ENCODE measurements at places on chromosomes 7 and 10. TPM values are rescaled to one million over a fixed set of nuclear protein-coding genes. Genes with fewer than 3 reads are reported as not detected.
A peak's percentile ranks its signal among the peaks of the same experiment; 100 is the strongest.

- DNase-seq: no peak
- no peaks in the 10 kb centered on the region for H3K27me3 ChIP-seq
- H3K36me3 ChIP-seq: peaks cover 20% of the 10 kb centered on the region
- no peaks in the 10 kb centered on the region for H3K4me1 ChIP-seq
- no peak overlapping the region for H3K4me3 ChIP-seq
These were observed 7.9 kb downstream of the POLR1F start for GRCh38 chr7:19700936-19701335.

- H3K27ac ChIP-seq: no peak overlapping the region
- H3K27me3 ChIP-seq: no peaks in the 10 kb centered on the region
- no peaks in the 10 kb centered on the region for H3K36me3 ChIP-seq
- no peak overlapping the region for H3K4me3 ChIP-seq
- no peak for DNase-seq
These were observed 103.5 kb downstream of the RPS24 start for GRCh38 chr10:78137147-78137546.

Gene PLPP4
- total RNA-seq: not detected

Gene AGR3
- not detected for total RNA-seq

DNA sequence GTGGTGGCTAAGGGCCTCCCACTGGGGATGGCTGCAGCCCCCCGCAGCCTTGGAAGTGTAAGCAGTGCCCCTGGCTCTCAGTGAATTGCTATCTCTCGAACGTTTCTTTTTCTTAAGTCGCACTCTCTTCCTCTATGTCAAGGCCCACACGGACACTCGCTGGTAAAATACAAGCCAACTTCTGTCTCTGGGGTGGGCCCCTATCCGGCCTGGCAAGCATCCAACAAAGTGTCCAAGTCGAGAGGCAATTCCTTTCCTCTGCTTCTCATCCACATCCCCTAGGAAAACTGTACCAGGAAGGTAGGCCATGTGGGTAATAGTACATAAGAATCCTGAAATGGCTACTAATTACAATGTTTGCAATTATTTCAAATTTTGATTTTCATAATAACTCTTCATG, 194.9 kb upstream of the MGMT start:
- H3K27ac ChIP-seq: no peak overlapping the region
- no peak for DNase-seq
- H3K4me3 ChIP-seq: no peak overlapping the region
- H3K4me1 ChIP-seq: no peaks in the 10 kb centered on the region
- H3K36me3 ChIP-seq: no peaks in the 10 kb centered on the region
- H3K27me3 ChIP-seq: no peaks in the 10 kb centered on the region

Gene VWA2
- total RNA-seq: not detected

Gene EGR2
- total RNA-seq: 3.2 TPM

GRCh38 chr10:48700071-48700470, 15.4 kb downstream of the WDFY4 start:
- H3K4me1 ChIP-seq: no peaks in the 10 kb centered on the region
- no peaks in the 10 kb centered on the region for H3K36me3 ChIP-seq
- H3K4me3 ChIP-seq: no peak overlapping the region
- no peaks in the 10 kb centered on the region for H3K27me3 ChIP-seq
- no peak for DNase-seq

DNA sequence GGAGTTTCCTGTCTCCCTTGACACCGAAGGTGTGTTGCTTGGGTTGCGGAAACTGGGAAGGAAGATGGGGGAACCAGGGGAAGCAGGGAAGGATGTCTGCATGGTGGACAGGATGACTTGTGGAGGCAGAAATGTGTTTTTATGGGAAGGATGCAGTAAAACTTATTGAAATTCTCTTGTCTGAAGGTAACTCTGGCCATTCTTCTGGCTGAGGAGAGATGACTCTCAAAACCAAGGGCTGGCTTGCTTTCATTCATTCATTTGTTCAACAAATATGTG, 1.5 kb downstream of the UBTD1 start:
- peaks cover 9% of the 10 kb centered on the region for H3K27me3 ChIP-seq
- no peak overlapping the region for H3K27ac ChIP-seq
- H3K4me1 ChIP-seq: peaks cover 35% of the 10 kb centered on the region
- H3K36me3 ChIP-seq: no peaks in the 10 kb centered on the region

Gene POLR2J
- 35.8 TPM for total RNA-seq

Gene PRRT4
- 0.47 TPM for total RNA-seq

DNA sequence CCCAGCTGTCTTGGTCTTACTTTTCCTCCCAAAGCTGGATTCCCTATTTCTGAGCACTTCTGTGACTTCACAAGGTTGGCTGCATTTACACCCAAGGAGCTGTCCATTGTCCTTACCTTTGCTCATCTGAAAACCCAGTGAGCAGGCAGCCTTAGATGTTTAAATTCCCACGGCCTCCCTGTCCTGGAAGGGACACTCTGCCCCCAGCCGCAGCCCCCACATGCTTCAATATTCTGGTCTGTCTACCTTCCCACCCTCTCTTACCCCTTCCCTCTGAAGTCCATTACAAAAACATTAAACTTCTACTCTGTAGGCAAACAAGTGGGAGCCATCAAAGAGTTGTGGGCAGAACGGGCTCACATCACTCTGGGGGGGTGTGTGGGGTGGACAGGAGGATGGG, 73.8 kb upstream of the EFCAB10 start:
- H3K27ac ChIP-seq: no peak overlapping the region
- no peaks in the 10 kb centered on the region for H3K27me3 ChIP-seq

GRCh38 chr7:98079891-98080648, 26.6 kb upstream of the LMTK2 start:
- H3K27ac ChIP-seq: no peak overlapping the region
- no peak overlapping the region for H3K4me3 ChIP-seq
- no peak for DNase-seq
- no peaks in the 10 kb centered on the region for H3K36me3 ChIP-seq
- H3K4me1 ChIP-seq: no peaks in the 10 kb centered on the region

DNA sequence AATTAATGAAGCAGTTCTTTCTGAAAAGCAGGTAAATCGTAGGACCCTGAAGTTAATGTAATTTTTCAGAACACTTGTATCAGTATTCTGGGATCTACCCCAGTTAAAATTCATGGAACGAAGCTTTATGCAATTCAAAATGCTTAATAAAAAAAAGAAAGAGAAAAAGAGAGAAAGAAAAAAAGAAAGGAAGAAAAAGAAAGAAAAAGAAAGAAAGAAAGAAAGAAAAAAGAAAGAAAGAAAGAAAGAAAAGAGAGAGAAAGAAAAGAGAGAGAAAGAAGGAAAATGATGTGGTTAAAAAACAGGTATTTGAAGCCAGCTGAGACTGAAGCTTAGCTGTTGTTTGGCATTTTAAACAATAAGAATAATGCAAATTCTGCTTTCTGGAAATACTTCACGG, 427.4 kb upstream of the AKR1E2 start:
- no peaks in the 10 kb centered on the region for H3K4me1 ChIP-seq
- no peaks in the 10 kb centered on the region for H3K36me3 ChIP-seq
- DNase-seq: no peak
- no peak overlapping the region for H3K4me3 ChIP-seq
- no peaks in the 10 kb centered on the region for H3K27me3 ChIP-seq

DNA sequence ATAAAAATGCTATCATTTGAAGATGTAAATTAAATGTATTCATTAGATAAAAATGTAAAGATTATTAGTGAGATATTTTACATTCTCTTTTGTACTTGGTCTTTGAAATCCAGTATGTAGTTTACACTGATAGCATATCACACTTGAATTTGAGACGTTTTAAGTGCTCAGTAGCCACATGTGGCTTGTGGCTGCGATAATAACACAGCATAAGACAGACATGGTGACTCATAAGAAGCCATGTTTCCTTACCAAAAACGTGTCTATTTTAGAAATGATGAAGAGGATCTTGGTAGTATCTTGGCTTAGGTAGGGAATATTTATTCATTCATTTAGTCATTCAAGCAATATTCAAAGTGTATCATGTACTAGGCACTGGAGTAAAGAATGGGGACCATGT, 149.3 kb downstream of the POU6F2 start:
- no peak for DNase-seq
- H3K27me3 ChIP-seq: peaks cover 3% of the 10 kb centered on the region
- H3K4me1 ChIP-seq: no peaks in the 10 kb centered on the region
- H3K36me3 ChIP-seq: no peaks in the 10 kb centered on the region

Gene CYP2C8
- 0.28 TPM for total RNA-seq

Gene ZNF365
- 1.8 TPM for total RNA-seq

DNA sequence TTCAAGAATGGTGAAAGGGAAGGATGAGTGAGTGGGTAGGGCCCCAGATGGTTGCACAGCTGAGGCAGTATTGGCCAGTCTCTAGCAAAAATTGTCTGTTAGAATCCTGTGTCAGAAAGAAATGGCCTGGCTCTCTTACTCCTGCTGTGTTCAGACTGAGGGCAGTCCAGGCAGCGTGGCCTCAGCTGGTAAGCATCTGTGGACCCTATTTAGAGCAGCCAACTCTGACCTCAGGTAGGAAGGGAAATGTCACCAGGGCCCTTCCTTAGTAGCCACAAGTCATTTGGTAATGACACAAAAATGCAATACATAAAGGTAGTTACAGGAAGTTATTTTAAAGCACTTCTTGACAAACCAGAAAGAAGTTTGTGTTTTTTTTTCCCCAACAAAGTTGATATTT, 1194.7 kb downstream of the CNTNAP2 start:
- no peaks in the 10 kb centered on the region for H3K4me1 ChIP-seq
- DNase-seq: no peak
- no peak overlapping the region for H3K27ac ChIP-seq
- H3K36me3 ChIP-seq: no peaks in the 10 kb centered on the region
- H3K27me3 ChIP-seq: no peaks in the 10 kb centered on the region

Gene ANLN
- 0.33 TPM for total RNA-seq

Gene PNLIPRP2
- total RNA-seq: not detected

Gene IGFBP3
- total RNA-seq: 8.0 TPM

DNA sequence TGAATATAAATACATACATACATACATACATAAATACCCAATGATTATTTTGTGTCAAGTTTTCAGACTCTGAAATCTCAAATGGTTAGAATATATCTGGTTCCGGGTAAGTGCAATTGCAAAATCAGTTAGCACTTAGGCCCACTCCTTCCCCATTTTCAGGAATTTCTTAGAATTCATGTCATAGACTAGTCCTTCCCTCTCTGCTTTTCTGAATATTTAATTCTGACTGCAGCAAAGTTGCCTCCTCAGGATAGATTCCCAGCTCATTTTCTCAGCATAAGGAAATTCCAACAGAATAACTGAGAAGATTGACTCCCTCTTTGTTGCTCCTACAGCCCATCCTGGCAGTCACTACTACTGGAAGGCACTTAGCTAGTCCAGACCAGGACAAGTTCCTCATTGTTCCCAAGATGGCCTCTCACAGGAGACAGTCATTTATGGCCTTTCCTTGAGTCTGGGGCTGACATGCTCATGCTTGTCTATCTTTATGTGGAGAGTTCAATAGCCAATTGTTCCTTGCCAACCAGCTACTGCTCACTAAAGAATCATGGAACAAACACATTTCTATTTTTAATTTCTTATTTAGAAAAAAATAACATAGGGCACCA, 142.9 kb upstream of the ITGB1 start:
- H3K27ac ChIP-seq: peak overlapping the region; percentile 35
- no peak for DNase-seq
- H3K36me3 ChIP-seq: peaks cover 4% of the 10 kb centered on the region
- no peaks in the 10 kb centered on the region for H3K27me3 ChIP-seq
- peaks cover 52% of the 10 kb centered on the region for H3K4me1 ChIP-seq
- H3K4me3 ChIP-seq: no peak overlapping the region

DNA sequence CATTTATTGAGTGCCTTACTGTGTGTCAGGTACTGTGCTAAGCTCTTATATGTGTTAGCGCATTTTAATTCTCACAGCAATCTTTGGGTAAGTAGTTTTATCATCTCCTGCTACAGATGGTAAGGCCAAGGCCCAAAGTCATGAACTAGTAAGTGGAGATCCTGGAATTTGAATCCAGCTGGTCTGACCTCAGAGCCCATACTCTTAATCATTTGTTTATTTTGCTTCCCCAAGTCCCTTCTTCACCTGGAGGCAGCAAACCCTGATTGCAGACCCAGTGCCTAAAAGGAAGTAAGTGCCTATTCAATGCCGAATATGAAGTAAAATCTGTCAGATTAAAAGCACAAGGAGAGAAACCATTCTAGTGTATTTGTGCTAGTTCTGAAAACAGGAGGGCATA, 182.9 kb upstream of the TCF7L2 start:
- no peaks in the 10 kb centered on the region for H3K36me3 ChIP-seq
- H3K4me1 ChIP-seq: no peaks in the 10 kb centered on the region
- H3K27ac ChIP-seq: no peak overlapping the region
- no peak for DNase-seq

DNA sequence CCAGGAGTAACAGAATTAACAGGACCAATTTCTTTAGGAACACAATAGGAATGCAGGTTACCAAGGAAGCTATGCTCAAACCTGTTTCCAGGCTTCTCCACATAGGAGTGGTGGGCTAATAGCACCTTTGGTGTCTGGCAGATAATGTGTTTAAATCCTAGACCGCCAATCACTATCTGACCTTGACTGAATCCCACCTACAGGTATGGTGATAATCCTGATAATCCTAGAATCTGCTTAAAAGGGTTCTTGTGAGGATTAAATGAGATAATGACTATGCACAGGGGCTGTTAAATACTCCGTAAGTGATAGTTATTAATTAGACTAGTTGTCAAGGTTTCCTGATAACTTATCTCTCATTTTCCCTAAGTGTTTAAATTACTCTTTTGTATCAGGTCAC, 81.2 kb downstream of the EPC1 start:
- peaks cover 32% of the 10 kb centered on the region for H3K36me3 ChIP-seq
- no peak overlapping the region for H3K27ac ChIP-seq
- no peaks in the 10 kb centered on the region for H3K27me3 ChIP-seq
- DNase-seq: no peak
- no peak overlapping the region for H3K4me3 ChIP-seq

Gene ADAMTS14
- total RNA-seq: not detected

GRCh38 chr7:25889765-25890164, 262.2 kb upstream of the NFE2L3 start:
- H3K4me1 ChIP-seq: peaks cover 14% of the 10 kb centered on the region
- H3K27ac ChIP-seq: no peak overlapping the region
- no peak for DNase-seq
- no peaks in the 10 kb centered on the region for H3K36me3 ChIP-seq
- no peaks in the 10 kb centered on the region for H3K27me3 ChIP-seq

Gene TAS2R60
- total RNA-seq: 0.61 TPM

DNA sequence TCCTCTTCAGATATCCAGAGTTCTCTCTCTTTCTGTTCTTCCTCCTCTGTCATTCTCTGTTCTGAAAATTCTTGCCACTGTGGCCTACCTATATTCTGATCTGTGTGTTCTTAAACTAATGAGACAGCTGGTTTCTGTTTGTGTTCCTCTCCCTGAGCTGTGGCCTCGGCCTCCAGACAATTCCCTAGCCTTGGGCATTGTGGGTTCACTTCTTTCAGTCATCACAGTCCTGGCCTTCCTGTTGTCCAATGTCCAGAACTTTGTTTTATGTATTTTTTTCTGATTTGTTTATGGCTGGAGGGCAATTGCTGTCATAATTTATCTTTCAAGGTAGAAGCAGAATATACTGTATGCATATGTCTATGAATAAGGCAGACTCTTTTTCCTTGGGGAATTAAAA, 173.2 kb upstream of the MTPN start:
- H3K36me3 ChIP-seq: no peaks in the 10 kb centered on the region
- H3K4me3 ChIP-seq: no peak overlapping the region
- H3K4me1 ChIP-seq: no peaks in the 10 kb centered on the region
- no peak for DNase-seq
- H3K27me3 ChIP-seq: no peaks in the 10 kb centered on the region

All from CD4-positive, alpha-beta T cell (primary cell).